Stimulated activated CD4-positive, alpha-beta T cell treated with anti-CD3 and anti-CD28 coated beads, Interleukin-4, amount 100 ng/mL, for 48 hours (primary cell): ENCODE measurements at places on chromosomes 1 and 21.

DNA sequence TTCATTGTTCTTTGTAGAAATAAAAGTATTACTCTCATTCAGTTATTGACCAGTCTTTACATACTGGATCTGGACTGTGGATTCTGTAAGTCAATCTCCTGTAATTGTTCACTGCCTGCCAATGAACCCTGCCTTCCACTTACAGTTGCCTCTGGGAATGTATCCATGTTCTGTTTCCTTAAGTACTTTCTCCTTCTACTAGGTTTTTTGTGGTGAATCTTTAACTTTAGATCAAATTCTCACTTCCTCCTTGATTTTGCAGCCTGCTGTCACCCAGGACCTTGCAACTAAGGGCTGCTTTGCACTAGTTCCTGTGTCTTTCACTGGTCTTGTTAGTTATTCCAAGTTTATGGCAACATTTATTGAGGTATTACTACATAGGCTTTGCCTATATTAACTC lies 28.2 kb upstream of the ANKRD13C start:
- DNase-seq: no peak

- no peak for DNase-seq
Measured at GRCh38 chr1:43499898-43500297, 30.8 kb upstream of the PTPRF start.

GRCh38 chr21:43988506-43989230 lies 23.4 kb upstream of the TRAPPC10 start:
- no peak for DNase-seq

GRCh38 chr1:67788238-67788790 lies 45.0 kb downstream of the GNG12 start:
- DNase-seq: no peak

DNA sequence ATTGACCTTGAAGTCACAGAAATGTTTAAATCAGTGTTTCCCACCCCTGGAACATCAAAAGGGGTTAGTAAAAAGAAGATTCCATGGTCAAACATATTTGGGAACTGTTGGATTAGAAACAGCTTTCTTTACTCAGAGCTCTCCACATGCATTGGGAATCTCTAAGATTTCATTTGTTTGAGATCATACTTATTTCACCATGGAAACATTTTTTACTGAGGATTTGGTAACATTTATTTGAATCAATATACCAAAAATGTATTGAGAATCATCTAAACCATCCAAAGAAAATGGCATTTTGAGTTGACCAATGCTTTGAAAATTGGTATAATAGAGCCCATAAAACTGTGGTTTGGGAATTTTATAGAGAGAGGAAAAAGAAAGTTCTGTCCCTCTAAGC lies 25.3 kb downstream of the NGF start:
- no peak for DNase-seq

GRCh38 chr1:203580733-203581132 lies 45.9 kb upstream of the ATP2B4 start:
- DNase-seq: no peak

DNA sequence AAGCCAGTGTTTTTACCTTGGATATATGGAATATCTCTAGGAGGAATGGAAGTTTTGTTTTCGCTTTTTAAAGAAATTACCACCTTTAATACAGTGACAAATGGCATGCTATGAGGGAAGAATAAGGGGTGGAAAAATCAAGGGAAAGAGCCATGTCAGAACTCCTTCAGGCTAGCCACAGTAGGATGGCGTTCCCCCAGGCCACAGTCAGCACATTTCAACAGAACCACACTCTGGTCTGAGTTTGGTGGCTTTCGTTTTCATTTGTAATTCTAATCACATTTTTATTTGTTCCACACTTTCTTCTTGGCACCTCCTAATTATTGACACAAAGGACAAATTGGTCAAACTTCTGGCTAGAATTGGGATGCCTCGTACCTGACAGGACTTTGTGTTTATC lies 60.3 kb upstream of the RCOR3 start:
- no peak for DNase-seq

- DNase-seq: no peak
Measured at GRCh38 chr1:12001996-12002493, 17.3 kb upstream of the MIIP start.

DNA sequence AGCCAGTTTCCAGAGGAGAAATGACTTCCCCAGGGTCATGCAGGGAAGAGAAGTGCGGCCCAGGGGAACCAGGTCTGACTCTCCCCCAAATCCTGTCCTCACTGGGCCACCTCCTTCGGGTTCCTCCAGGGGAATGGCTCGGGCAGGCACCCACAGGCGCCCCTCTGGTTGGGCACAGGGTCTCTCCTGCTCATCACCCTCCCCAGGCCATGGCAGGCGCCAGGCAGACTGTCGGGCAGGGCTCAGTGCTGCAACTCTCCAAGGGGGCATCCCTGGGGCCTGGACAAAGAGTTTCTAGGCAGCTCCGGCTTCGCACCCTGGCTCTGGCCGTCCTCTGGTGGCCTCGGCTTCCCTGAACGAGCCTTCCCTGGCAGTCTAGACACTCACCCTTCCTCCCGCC lies 75.6 kb downstream of the MEGF6 start:
- DNase-seq: no peak

- no peak for DNase-seq
Measured at GRCh38 chr1:230785636-230786384, 38.6 kb downstream of the CAPN9 start.

DNA sequence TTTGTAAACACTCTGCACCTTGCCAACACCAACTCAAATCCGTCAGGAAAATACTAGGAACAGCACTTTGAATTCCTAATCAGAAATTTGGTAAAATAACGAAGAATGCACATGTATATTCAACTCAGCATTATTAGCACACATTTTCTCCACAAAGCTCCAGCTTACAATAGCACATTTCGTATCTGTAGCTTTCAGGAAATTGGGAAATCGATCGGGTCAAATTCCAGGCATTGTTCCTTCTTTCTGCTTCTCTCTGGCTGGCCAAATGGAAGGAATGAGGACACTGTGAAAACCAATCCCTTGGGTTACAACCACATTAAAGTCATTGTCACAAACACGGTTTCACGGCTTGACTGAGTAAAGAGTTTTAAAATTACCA lies 58.6 kb downstream of the NPHP4 start:
- DNase-seq: no peak

DNA sequence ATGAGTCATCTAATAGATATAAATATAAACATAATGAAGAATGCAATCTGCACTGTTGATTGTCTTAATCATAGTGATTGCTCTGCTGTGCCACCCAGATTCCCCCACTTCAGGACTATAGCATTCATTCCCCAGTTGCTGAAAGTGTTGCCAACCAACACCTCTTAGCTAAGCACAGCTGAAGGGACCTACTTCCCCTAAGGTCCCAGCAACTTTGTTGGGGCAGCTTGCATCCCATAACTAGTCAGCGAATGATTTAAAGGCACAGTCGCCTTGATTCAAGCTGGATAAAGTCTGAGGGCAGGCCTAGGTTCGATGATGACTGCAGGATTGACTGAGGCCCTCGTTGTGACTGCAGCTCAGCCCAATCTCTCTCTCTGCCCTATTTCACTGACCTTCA lies 14.3 kb upstream of the RGS1 start:
- no peak for DNase-seq

DNA sequence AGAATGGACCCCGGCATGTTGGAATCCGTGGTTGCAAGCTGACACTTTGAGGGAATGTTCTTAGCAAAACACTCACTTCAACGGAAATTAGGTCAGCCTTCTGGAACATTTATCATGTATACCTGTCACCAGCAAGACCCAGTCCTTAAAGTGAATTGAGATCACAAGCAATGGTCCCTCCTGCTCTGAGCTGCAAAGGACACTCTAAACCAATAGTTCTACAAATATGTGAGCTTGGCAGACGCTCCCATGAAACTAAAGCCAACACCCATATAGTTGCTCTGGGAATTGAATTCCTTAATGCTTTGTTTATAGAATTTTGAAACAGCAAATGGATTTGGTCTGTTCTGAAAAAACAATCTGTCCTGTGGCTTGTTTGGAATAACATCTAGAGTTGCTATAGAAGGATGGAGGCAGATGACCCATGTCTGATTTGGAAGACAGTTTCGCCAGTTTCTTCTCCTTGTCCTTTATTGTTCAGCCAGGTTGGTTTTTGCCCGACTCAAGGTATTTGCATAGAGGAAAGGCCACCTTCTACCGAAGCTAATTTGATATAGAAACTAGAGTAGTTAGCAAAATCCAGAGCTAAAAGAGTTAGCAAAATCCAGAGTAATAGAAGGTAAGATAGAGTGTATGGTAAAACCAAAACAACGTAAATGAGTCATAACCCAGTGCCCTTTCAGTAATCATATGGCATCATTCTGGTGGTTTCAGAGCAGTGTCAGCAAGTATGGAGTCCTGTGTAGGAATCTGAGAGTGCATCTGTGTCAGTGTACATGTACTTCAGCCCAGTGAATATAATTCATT lies 236.2 kb downstream of the NFIA start:
- DNase-seq: no peak

- no peak for DNase-seq
Measured at GRCh38 chr1:8790987-8791386, 26.5 kb downstream of the RERE start.

DNA sequence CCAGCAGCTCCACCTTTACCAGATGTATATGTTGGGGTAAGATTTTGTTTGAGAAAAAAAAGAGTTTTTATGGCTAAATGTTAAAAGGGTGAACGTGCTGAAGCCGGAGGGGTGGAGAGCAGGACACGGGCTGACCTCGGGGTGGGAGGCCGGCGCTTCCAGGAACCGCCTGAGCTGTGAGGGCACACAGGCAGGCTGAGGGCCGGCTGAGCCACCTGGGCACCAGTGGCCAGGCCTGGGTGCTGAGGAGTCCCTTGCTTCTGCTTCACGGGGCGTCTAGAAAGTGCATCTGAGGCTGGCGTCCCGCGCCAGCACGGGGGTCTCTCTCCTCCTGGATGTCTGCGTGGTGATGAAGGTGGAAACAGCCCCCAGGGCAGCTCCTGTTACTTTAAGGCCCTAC lies 33.6 kb upstream of the ADARB1 start:
- no peak for DNase-seq

- DNase-seq: no peak
Measured at GRCh38 chr21:40166291-40166843, 299.1 kb downstream of the PCP4 start.
